ENCODE measurements at places on chromosomes 1 and 21. TPM values are rescaled to one million over a fixed set of nuclear protein-coding genes. Genes with fewer than 3 reads are reported as not detected.

Gene USP33
- 71.9 TPM for total RNA-seq

Gene CYP4X1
- total RNA-seq = 3.3 TPM

Gene KRTAP11-1
- total RNA-seq = not detected

Gene IQCC
- total RNA-seq = 0.41 TPM

Gene TTC4
- total RNA-seq = 28.0 TPM

Gene SELENBP1
- total RNA-seq = 70.5 TPM

Gene C4BPA
- not detected for total RNA-seq

Gene CELA3A
- not detected for total RNA-seq

Gene TMEM240
- 3.6 TPM for total RNA-seq

Gene TRIM67
- total RNA-seq = not detected

Gene CCDC27
- not detected for total RNA-seq

Gene HLX
- total RNA-seq = 4.1 TPM

Gene TCHH
- total RNA-seq = 0.09 TPM

Gene HMCN1
- 106 TPM for total RNA-seq

Gene OR14K1
- not detected for total RNA-seq

Gene YRDC
- total RNA-seq = 8.9 TPM

Gene RXRG
- total RNA-seq = not detected

Gene TMCO2
- not detected for total RNA-seq

Gene PLPPR4
- 2.8 TPM for total RNA-seq

Gene KDM1A
- total RNA-seq = 60.3 TPM

Gene CCDC185
- not detected for total RNA-seq

Gene FAM163A
- total RNA-seq = not detected

Gene SCYL3
- total RNA-seq = 9.6 TPM

Gene DENND2D
- total RNA-seq = 2.9 TPM

Gene MPZ
- 1.2 TPM for total RNA-seq

Gene TMOD4
- total RNA-seq = not detected

Gene S100A2
- total RNA-seq = 3.3 TPM
